ENCODE measurements at places on chromosomes 12 and 14.

- no peak for DNase-seq
Observed at GRCh38 chr14:92160619-92161018, 38.9 kb downstream of the CPSF2 start.

- no peak for DNase-seq
Observed at GRCh38 chr12:2997989-2998670, 38.9 kb downstream of the TEAD4 start.

DNA sequence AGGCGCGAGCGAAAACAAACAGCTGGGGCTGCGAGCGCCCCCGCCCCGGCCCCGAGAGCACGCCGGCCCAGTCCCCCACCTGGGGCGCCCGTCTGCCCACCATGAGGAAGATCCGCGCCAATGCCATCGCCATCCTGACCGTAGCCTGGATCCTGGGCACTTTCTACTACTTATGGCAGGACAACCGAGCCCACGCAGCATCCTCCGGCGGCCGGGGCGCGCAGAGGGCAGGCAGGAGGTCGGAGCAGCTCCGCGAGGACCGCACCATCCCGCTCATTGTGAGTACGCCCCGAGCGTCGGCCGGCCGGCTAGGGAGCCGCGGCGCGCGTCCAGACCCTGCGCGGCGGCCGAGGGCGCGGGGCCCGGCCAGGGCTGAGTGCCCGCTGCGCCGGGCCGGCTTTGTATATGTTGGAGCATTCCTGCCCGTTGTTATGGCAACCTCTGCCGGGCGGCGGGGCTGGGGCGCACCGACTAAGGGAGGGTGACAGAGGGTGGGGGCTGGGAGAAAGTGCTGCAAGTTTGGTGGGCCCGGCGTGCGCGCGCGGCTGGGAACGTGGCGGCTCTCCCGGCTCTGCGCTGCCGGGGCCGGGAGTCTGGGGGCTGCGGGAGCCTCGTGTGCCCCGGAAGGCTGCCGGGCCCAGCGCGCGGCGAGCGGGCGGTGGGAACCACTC lies 367 bp downstream of the GALNT16 start:
- DNase-seq = peak; percentile 36

DNA sequence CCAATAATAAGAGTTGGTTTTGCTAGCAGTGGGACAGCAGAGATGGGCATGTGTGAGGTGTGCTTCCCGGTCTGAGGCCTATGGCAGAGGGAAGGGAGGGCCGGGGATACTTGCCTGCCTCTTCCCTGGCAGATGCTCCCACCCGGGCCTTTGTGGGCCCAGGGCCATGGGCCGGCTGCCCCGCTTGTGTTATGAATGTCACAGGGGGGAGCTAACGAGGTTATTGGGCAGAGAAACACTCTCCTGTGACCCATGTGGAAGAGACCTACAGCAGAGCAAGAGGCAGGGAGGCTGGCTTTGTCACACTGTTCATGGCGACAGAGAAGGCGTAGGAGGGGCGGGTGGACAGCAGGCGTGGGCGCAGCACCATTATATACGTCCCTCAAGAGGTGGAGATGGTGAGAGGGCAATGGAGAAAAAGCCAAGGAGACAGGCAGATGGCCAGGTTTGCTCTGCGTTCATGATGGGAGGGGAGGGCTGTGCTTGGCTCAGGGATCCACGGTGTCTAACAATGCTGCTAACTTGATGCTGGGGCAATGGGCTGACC lies 13.3 kb downstream of the CCND2 start:
- no peak for DNase-seq

Data from GM12891 (cell line).